Psoas muscle (tissue), 8 donors: ENCODE measurements at places on chromosomes 6 and 20.

DNA sequence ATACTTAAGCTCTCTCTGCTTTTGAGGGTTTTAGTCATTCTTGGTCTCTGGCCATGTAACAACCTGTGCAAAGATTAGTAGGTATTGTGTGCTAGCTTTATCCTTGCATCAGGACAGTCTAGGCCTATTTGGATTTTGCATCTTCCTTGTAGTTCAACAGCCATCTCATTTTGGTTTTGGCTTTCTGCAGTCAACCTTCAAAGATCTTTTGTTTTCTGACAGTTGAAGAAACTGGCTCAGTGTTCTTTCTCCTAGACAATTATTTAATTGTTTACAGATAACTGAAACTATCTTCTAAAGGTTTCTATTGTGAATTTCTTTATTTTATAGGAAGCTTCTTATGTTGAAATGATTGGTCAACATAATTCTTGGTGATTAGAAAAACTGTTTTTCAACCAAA is 307.5 kb downstream of the CDKAL1 start:
- no peak for DNase-seq

- no peak for DNase-seq
Observed at GRCh38 chr6:53067849-53068361, 2.7 kb downstream of the FBXO9 start.

DNA sequence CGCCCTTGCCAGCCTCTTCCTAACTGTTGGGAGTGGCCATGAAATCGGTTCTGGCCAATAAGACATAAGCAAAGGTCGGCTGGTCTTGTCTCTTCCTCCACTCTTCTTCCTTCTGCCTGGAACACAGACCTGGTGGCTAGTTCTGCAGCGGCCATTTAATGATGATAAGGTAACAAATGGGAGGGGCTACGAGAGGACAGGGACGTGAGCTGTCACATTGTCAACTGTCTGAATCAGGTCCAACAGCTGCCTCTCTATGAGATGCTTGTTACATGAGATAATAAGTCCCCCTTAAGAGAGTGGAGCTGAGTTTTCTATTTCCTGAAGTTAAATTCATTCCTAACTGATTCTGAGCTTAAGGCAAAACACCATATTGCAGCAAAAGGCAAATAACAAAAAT is 12.5 kb upstream of the TMEM242 start:
- no peak for DNase-seq

DNA sequence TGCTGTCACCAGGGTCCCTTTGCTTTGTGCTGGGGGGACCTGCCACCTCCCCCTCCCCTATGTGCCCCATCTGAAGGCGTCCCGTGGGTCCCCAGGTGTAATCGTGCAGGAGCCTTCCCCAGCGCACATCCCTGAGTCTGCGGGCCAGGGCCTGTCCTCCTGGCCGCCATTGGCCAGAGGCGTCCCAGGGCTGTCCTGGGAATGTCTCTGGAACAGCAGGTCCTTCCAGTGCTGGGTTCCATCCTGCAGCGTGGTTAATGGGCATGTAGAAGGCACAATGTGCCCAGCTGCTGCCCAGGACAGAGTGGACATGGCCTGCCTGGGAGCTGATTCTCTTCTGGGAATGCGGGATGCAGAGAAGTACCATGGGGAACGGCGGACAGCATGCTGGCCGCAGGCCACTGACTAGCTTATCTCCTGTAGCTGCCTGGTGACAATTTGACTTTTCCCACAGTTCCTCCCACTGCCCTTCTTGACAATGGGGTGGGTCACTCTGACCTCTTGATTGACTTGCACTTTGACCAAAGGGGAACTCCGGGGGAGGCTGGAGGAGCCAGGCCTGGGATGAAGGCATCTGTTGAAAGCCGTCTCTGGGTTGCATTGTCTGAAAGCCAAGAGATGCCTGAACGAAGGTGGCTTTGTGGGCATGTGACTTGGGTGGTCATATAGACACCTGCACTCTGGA is 64.0 kb downstream of the CTCFL start:
- no peak for DNase-seq

DNA sequence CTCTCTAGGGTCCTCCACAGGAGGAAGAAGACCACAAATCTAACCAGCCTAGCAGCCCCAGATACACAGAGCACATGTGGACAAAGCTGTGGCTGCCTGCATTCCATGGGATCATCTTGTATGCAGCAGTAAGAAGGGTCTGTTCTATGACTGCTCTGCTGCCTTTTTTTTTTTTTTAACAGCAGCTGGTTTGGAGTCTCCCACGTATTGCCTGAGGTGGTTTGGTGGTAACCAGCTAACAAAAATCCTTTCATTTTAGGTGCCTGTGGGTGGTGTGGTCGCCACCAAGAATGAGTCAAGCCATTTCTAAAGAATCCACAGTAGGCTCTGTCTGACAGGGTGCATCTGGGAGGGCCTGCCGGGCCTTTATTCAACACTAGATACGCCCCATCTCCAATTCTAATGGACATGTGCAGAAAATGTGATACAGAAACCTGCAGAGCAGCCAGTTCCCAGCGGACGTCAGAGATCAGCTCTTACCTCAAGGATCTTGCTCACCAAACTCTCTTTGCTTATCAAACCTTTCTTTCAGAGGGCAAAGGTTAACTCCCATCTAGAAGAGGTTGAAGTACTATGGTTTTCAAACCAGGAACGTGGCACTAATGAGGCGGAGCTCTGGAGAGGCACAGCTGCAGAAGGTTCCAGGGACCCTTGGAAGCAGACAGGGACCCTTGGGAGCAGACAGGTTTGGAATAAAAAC is 32.0 kb downstream of the GNAS-AS1 start:
- no peak for DNase-seq

DNA sequence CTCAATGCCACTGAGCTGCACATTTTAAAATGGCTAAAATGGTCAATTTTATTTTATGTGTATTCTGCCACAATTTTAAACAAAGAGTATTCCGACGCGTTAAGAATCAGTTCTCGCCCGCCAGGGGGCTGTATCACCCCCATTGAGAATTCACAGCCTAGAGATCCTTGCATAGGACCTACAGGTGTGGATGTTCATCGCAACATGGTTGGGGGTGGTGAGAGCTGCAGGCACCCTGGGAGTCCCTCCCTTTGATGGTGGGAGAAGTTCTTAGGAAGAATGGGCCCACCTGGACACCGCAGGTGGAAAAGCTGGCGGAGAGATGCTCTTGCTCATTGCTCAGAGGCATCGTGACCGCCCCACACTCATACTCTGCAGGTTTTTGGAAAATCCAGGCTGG is 63.5 kb downstream of the SLC2A10 start:
- DNase-seq, result no peak

DNA sequence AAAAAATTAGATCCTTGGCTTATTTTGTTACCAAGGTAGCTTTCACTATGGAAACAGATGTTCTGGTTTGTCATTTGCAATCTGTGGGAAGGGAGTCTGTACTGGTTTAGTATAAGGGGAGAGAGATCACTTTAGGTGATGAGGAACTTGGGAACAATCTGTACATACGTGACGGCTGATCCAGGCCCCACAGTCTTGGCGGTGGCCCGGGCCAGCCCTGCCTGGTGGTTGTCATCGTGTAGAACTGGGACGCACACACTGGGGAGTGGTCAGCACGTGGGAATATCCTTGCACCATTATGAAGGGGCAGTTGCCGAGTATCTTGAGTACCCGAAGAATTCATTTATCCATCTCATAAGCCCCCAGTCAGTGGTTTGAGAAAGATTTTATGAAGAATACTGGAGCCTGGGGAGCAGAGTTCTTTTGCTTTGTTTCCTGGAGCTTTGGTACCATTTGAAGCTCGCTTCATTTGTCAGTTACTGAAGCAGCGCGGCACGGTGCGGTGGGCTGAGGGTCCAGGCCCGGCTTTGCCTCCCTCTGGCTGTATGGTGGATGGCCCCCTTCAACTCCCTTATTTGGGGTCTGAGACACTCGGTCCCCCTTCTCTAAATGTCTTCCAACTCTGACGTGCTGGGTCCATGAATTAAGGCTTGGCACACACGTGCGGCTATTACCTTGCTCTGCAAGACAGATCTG is 22.8 kb upstream of the CLDN20 start:
- DNase-seq, result no peak
